Activated CD4-positive, alpha-beta memory T cell treated with anti-CD3 and anti-CD28 coated beads for 36 hours (primary cell): ENCODE measurements at places on chromosomes 3 and 15. TPM values are rescaled to one million over a fixed set of nuclear protein-coding genes. Genes with fewer than 3 reads are reported as not detected.

GRCh38 chr3:133469140-133469731 lies 69.4 kb downstream of the BFSP2 start:
- no peak for DNase-seq

GRCh38 chr3:23761440-23761896 lies 44.3 kb upstream of the UBE2E1 start:
- peak; percentile 20 for DNase-seq

DNA sequence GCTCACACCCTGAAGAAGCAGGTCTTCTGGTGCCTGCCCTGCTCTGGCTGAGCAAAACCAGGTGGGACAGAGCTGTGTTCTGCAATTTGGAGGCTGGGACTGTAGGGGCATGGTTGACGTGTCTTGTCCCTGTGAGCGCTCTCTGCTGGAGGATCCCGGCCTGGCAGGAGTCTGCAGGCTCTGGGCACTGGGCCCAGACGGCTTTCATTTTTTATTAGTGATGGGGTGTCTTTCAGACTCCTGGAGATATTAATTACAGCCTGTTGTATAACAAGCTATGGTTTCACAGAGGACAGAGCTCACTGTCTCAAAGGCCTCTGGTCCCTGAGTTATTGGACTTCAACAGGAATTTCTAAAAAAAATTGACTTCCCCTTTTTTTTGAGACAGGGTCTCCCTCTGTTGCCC lies 29.5 kb upstream of the ZNF710 start:
- peak; percentile 76 for DNase-seq

- no peak for DNase-seq
Measured at GRCh38 chr15:63869371-63870042, 35.8 kb upstream of the HERC1 start.

GRCh38 chr15:61921093-61921492 lies 139.2 kb downstream of the VPS13C start:
- no peak for DNase-seq

DNA sequence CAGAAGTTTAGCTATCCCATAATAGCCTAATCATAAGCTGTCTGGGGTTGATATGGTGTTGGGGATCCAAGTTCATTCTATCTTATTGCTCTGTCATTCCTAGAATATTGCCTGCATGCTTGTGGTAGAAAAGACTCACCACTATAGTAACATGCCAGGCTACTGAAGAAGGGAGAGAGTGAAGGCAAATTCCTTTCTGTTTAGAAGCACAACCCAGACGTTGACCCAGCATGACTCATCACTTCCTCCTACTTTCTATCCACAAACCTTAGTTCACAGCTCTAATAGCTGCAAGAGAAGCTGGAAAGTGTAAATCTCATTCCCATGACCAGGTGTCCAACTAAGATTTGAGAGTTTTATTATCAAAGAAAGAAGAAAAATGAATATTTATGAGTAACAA lies 57.8 kb upstream of the NMD3 start:
- no peak for DNase-seq

GRCh38 chr15:84111575-84111974 lies 124.0 kb upstream of the GOLGA6L4 start:
- DNase-seq = no peak

- DNase-seq = no peak
Measured at GRCh38 chr3:183295211-183295610, 42.2 kb downstream of the B3GNT5 start.

DNA sequence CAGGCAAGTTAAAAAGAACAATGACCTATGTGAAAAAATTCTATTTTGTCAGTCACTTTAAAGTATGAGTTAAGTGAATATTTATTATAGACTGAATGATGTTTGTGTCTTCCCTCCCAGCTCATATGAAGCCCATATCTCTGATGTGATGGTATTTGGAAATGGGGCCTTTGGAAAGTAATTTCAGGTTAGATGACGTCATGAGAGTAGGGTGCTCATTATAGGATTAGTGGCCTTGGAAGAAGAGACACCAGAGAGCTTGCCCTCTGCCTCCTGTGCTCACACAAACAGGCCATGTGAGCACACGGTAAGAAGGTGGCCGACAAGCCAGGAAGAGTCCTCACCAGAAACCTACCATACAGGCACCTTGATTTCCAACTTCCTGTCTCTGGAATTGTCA lies 138.8 kb upstream of the TNIK start:
- no peak for DNase-seq

DNA sequence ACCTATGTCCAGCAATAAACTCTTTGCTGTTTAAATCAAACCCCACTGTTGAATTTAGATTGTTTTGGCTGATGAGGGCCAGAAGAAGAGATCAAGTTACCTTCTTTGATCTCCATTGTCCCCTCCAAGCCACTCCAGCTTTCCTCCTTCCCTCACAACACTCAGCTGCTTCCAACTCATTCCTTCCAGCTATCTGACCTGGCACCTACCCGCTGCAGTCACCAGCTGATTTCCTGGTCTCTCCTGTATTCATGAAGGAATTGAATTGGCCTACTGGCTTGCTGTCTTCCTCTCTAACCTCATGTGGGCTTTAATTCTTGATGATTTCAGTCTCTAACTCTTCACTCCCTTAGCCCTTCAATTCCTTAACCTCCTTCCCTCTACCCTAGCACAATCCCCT lies 40.8 kb upstream of the ABHD17C start:
- DNase-seq = no peak

- no peak for DNase-seq
Measured at GRCh38 chr3:10160346-10160745, 4.4 kb upstream of the IRAK2 start.

DNA sequence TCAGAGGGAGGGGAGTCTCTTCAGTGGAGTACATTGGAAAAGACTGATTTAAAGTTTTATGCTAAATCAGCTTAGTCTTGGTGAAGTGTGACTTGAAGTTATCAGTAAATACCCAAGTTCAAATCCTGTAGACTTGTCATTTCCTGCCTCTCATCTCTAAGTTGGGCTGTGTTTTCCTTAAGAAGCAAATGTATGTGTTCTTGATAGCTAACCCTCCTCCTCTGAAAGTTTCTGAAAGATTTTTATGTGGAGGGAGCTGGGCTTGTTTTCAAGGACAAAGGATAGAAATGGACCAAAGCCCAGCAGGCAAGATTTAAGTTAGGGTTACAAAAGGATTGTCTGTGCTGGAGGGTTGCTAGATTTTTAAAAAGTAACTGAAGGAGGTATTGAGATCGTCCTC lies 4.2 kb downstream of the MAPKBP1 start:
- DNase-seq = no peak

DNA sequence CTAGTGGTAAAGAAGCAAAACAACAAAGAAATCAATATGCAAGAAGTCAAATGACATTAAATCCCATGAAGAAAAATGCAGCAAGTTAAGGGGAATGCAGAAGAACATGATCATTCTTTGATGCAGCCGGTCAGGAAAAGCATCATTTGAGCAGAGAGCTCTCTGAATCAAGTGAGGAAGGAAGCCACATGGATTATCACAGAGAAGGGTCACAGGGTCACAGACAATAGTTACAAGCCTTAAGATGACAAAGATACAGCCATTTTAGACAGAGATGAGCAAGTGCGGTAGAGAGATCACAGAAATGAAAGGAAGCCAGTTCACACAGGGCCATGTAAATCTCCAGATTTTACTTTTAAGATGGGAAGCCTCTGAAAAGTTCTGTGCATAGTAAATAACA lies 43.9 kb downstream of the UBE3A start:
- DNase-seq = no peak

Gene ISL2
- total RNA-seq = 0.19 TPM

GRCh38 chr3:160981217-160981938 lies 123.8 kb downstream of the B3GALNT1 start:
- DNase-seq = peak; percentile 17

Gene DYNLT2B
- total RNA-seq = 17.1 TPM

DNA sequence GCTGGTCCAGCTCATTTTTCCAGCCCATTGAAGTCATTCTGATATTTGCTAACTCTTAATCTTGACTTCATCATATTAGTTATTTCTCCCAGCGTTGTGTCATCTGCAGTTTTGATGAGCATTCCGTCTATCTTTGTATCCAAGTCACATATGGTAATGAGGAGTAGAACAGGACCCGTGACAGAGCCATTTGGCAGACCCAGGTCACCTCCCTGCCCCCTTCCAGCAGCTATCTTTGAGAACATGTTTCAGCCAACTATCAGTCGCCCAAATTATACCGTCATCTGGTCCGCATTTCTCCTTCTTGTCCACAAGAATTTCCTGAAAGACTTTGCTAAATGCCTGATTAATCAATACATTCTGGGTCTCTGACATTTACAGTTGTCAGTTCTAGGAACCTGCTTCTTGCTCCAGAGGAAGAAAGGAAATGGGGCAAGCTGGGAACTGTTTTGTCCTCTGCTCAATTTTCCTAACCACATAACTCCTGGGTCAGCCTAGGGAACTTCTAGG lies 347.1 kb upstream of the NR2E3 start:
- no peak for DNase-seq

DNA sequence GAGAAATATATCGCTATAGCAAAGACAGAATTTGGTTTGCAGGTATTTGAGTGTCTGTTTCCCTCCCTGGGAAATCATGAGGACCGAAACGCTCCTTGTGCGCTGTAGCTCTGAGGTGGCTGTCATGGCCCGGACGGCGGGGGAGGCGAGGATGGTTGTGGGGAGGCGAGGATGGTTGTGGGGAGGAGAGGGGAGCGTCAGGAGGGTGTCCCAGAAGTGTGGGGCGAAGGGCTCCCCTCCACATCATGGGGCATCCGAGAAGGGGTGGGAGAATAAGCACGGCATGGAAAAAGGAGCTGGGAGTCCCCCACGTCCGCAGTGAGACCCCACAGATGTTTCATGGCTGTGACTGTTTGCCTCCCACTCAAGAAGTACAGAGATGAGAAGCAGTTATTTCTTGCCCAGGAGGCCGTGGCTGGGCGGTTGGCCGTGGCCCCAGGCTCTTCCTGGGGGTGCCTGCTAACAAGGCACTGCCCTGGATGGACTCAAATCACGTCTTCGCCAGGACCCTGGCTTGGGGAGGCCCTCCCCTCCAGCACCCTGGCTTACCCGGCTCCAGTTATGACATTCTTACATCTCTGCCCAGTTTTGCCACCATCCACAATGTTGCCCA lies 947 bp upstream of the ATP10A start:
- DNase-seq = no peak

GRCh38 chr3:36820083-36820482 lies 55.7 kb upstream of the DCLK3 start:
- no peak for DNase-seq

DNA sequence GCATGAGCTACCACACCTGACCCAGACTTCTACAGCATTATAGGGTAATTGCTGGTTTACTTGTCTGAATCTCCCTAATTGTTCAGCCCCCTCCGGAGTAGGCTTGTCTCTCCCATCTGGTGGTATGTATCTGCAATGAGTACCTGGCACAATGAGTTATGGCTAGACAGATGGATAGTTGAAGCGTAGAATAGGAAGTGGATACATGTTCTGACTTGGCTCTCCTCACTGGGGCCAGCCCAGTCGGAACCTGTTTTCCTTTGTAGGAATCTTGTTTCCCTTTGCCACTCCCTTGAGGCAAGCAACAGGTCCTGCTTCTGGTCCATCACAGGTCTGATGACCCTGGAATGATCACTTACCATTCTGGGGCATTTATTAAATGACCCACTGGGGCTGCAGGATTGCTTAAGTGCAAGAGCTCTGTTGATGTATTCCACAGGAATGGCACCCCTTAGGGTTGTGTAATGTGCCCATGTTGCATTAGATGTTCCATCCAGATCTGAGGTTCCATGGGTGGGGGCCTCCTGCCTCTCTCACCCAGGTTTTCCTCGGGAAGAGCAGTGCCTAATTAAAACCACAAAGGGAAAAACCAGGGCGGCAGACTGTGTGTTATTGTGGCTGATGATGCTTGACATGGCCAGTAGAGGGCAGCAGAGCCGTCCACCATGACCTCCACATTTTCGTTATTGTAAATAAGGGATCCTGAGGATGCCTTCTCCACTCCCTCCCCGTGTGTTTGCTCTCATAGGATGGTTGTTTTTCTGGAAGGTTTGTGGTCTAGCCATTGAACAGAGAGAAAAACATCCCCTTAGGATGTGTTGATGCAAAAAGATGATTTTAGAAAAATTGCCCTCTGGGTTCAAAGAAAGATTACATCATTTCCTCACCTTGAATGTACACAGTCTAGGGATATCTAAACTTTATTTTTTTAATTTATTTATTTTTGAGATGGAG lies 58.0 kb downstream of the CMTM8 start:
- DNase-seq = peak; percentile 76

GRCh38 chr3:56884387-56884786 lies 82.6 kb upstream of the ARHGEF3 start:
- DNase-seq = no peak

Gene TRIM71
- 0.02 TPM for total RNA-seq

Gene CFAP20DC
- 2.4 TPM for total RNA-seq

Gene SEC62
- 60.7 TPM for total RNA-seq

GRCh38 chr15:63640146-63640545 lies 43.0 kb downstream of the FBXL22 start:
- no peak for DNase-seq

DNA sequence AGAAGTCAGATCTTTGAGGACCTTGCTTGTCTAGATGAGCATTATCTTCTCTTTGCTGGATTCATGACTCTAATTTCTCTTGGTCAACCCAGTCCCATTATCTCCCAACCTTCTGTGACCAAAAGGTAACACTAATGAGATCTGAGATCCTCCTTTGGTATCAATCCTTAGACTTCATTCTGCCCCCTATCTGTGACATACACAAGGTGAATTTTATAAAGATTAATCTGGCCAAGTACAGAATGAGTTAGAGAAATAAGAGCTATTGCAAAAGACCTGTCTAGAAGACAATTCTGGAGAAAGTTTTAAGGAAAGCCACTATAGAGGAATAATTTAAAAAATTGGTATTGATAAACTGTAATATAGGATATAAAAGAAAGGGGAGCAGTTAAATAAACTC lies 113.8 kb upstream of the KCNMB2 start:
- DNase-seq = no peak

DNA sequence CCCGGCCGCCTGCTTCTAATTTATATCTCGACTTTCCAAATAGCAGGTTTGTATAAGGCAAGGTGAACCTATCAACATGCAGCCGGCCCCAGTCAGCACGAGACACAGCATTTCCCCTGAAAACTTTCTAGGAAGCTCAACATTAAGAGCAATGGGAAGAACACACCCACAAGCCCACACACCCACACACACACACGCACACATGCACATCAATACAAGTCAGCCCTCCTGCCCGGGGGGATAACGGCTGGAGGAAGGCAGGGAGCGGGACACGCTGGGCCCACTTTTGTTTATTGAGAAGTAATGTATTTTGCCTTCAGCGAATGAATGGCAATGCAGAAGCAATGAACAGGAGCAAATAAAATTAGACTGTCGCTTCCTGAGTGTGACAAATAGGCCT lies 83.5 kb downstream of the PCSK6 start:
- DNase-seq = no peak

Gene THPO
- total RNA-seq = not detected

Gene PP2D1
- not detected for total RNA-seq

GRCh38 chr3:143601723-143602484 lies 246.4 kb downstream of the SLC9A9 start:
- no peak for DNase-seq

- peak; percentile 85 for DNase-seq
Measured at GRCh38 chr15:56733136-56734012, at the start of gene ZNF280D. Gene ZNF280D (minus strand): TSS chr15:56733509. CDS start chr15:56707109, 26,400 bp downstream.

GRCh38 chr15:40031300-40031699 lies 7.7 kb downstream of the SRP14 start:
- no peak for DNase-seq

GRCh38 chr3:192244591-192244990 lies 482.8 kb downstream of the FGF12 start:
- no peak for DNase-seq
